ENCODE measurements at places on chromosomes 11 and 22.

GRCh38 chr11:65310736-65311135, 3.9 kb upstream of the CDC42EP2 start:
- DNase-seq: no peak

DNA sequence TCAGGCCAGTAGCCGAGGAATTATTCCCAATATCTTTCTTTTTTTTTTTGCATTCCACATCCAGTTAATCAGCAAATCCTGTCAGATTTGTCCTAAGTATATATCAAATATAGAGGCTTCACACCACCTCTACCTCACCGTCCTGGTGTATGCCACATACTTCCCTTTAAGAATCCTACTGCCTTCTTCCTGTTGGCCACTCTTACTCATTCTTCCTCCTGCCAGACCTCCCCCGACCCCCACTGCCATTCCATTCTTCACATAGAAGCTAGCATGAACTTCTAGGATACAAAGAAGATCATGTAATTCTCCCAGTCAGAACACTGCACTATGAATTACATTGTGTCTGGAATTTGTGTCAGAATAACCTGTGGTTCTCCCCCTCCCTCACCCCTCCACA, 89.5 kb downstream of the TRIM44 start:
- DNase-seq: no peak

- DNase-seq: no peak
These were observed at the start of gene PNPLA2 for GRCh38 chr11:818396-819128. Gene PNPLA2 (plus strand): TSS chr11:818914. CDS start chr11:819719, 805 bp downstream.

- no peak for DNase-seq
These were observed 132.6 kb downstream of the TBC1D22A start for GRCh38 chr22:46894851-46895640.
